Spinal cord (tissue), 10 donors: ENCODE measurements at places on chromosomes 6 and 20.

DNA sequence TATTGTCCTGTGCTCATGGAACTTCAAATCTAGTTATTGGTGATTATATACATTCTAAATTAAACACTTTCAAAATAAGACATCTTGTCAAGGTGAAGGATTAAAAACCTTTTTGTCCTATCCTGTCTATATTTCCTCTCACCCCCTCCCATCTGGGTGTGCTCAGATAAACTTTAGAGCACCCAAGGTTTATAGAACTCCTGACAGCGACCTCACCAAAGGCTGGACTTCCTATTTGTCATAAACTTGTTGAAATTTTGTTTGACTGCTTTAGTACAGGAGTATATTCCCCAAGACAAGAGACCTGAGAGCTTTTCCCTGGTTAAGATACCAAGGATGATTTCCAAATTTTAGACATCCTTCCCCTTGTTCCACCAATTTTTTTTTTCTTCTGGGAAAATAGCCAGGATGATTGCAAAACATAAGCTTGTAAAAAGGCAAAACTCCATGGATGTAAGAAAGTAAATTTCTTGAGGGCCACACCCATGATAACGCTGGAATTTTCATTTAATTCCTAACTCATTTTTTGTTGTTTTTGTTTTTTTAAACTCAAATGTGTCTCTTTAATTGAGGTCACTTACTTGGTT, 33.0 kb downstream of the CARMIL1 start:
- DNase-seq, result no peak

DNA sequence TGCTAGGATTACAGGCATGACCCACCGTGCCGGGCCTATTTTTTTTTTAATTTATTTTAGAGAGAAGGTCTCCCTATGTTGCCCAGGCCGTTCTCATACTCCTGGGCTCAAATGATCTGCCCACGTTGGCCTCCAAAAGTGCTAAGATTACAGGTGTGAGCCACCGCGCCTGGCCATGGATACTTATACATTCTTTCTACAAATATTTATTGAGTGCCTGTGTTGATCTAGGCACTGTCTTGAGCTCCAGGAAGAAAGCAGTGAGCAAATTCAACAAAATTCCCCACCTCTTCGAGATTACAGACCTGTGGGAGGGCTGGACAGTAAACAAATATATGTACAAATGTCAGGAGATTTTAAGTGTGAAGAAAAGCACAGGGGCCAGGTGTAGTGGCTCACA, 37.9 kb downstream of the MGME1 start:
- no peak for DNase-seq

DNA sequence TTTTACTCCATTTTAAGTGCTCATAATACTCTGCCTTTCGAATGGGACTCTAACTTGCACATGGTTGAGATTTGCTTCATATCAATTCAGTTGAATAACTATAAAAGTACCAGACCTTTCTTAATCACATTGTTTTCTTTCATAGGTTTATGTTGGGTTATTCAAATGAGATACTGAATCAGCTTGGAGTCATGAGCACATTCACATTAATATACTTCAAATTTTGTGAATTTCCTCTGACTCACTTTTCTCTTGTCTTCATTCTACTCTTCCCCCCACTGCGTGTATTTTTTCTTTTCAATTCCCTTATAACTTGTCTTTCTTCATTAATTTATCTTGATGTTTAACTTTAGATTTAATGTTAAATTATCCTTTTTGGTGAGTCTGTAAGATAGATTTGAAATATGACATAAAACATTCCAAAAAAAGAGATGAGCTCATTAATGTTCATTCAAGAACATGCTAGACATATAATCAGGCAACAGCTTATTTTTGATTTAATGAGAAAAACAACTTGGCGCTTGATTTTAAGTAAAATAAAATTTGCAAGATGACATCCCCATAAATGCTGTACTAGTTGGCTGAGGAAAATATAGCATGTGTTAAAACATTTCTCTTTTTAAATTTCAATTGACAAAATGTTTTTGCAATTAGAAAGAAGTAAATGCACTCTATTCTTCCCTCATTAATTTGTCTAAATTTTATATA, 736.0 kb downstream of the CD109 start:
- no peak for DNase-seq

DNA sequence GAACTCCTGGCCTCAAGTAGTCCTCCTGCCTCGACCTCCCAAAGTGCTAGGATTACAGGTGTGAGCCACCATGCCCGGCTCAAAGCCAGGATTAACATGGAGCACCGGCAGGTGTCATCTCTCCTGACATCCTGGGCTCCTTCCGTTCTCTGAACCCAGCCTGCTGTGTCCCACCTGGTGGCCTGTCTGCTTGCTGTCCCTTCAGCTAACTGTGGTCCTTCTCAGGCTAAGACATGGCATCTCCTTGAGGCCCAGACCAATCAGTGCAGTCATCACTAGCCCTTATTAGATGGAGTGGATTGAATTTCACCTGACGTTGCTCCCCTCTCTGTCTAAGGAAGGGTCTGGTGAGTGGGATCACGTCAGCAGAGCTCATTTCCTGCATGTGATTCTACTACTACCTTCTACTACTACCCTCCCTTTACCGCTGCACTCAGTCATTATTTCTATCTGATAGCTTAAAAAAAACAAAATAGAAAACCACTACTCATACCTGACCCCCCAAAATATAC, 28.0 kb upstream of the SYNJ2 start:
- no peak for DNase-seq

- no peak for DNase-seq
These were observed 32.4 kb downstream of the HBS1L start for GRCh38 chr6:135022050-135022697.
